ENCODE measurements at places on chromosomes 16 and 17.

- DNase-seq = no peak
Observed at GRCh38 chr17:35713069-35713728, 18.2 kb upstream of the RASL10B start.

DNA sequence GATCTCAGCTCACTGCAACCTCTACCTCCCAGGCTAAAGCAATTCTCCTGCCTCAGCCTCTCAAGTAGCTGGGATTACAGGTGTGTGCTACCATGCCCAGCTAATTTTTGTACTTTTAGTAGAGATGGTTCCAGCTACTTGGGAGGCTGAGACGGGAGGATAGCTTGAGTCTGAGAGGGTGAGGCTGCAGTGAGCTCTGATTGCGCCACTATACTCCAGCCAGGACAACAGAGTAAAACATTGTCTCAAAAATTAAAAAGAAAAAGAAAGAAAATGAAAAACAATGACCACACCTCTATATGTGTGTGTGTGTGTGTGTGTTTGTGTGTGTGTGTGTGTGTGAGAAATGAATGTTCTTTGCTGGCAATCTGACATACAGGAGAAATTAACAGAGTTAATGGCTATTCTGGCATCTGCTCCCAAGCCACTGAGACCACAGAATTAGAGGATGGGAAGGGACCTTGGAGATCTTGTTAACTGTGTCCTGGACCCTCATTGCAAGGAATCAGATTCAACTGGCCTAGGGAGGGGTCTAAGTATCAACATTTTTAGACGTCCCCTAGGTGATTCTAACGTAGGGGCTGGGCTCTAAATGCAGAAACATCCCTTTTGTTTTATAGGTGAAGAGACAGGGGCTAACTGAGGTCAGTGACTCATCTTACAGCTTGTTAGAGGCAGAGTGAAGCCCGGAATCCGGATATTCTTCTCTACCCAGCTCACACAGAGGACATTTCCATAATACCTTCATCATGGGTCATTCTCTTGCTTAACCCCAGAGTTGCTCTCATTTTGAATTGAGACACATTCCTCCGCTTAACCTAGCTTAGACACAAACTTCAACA lies 16.4 kb upstream of the MARCHF10 start:
- no peak for DNase-seq

- no peak for DNase-seq
Observed at GRCh38 chr16:54171626-54172537, 114.7 kb downstream of the IRX3 start.

GRCh38 chr16:14492614-14493013 lies 137.4 kb downstream of the PARN start:
- no peak for DNase-seq

- no peak for DNase-seq
Observed at GRCh38 chr17:861364-861763, 79.2 kb downstream of the MRM3 start.

- no peak for DNase-seq
Observed at GRCh38 chr17:79996291-79996690, 39.4 kb downstream of the TBC1D16 start.

DNA sequence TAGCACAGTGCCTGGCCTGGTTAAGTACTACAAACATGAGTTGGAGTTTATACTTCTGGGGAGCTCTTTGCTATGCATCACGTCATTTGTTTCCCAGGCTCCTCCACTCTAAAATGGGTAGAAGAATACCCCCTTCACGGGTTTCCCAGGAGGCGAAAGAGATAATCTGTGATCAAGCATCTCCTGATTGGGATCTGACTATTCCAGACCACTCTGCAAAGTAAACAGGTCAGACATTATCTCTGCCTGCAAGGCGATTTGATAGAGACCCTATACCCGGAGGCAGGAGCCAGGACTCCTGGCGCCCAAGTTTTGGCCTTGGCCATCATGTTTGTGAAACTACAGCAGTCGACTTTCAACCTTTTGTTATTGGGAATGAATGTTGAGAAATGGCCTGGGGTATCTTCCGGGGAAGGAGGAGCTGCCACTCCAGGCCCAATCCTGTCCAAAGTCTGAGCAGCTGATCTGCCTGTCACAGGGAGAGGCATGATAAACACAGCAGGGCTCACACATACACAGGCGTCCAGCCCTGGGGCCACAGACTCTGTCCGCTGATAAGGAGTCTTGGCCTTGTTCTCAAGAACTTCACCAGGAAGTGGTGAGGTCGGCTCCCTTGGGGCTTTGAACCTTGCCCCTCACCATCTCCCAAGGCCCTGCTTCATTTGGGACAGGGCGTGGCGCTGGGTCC lies 199.9 kb downstream of the MAF start:
- DNase-seq = no peak

DNA sequence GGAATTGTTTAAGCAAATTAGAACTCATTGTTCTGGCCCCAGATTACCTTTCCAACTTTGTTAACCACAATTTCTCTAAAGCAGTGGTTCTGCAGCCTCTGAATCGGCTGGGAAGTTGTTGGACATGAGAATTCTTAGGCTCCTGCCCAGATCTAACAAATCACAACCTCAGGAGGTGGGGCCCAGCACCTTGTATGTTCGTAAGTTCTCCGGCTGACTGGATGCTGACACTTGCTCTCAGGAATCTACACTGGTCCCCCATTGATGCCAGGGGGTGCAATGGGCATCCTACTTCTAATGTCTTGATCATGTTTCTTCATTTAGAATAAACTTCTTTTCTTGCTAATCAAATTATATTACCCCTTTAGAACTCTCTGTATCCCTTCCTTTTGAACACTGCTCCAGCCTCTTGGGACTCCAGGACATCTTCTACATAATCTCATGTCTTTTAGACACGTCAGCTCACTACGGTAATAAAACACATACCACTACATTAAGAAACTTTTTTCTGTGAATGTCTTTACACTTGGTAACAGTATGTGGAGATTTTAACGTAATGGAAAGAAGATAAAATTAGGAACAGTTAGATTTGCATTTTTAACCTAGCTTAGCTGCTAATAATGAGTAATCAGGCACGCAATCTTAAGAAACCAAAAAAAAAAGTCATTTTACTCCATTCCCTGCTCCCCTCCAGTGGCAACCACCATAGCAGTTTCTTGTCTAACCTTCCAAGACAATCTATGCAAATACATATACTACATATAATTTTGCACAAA lies 143.2 kb downstream of the ITFG1 start:
- DNase-seq = no peak

Measured in naive thymus-derived CD8-positive, alpha-beta T cell (primary cell).